Hematopoietic multipotent progenitor cell treated with erythropoietin and hydrocortisone succinate and interleukin-3 and kit ligand, for 6 days (in vitro differentiated cells): ENCODE measurements at places on chromosomes 5 and 9.

- no peak for DNase-seq
Observed at GRCh38 chr5:75482482-75482881, 28.9 kb downstream of the CERT1 start.

- no peak for DNase-seq
Observed at GRCh38 chr5:163548649-163549048, 43.2 kb downstream of the MAT2B start.

- DNase-seq: no peak
Observed at GRCh38 chr5:57937025-57937424, 454.4 kb upstream of the ACTBL2 start.

DNA sequence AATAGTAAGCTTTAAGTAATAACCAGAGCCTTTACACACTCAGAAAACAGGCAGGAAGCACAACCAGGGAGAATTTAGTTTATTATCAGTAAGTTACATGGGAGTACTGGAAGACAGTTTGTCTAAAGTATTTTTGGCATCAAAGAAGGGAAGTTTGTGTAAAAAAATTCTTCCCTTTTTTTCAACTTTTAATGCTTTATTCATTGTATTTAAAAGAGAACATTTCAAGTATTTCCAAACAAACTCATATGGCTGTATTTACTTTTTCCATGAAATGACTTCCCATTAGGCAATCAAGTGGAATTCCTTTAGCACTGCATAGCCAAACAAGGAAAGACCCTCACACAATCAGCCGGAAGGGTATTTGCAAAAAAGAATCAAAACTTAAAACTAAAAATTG, 26.7 kb downstream of the RNF145 start:
- DNase-seq: no peak

DNA sequence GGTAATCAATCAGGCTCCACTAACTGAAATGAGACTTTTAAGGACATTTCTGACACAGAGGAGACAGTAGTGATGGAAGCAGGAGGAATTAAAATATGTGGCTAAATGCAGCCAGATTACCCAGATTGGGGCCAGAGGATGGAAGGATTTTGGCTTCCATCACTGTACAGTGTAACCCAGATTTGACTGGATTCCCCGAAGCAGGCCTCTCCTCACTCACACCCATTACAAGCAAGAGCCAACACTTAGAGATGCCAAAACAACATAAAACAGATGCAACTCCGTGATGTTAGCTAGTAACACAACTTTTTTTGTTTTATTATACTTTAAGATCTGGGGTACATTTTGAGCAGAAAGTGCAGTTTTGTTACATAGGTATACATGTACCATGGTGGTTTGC, 17.6 kb downstream of the TEK start:
- DNase-seq: no peak

GRCh38 chr9:69485466-69485865, 160.5 kb downstream of the ENTREP1 start:
- DNase-seq: no peak

GRCh38 chr5:126640866-126641265, 40.1 kb downstream of the PHAX start:
- DNase-seq: peak; percentile 18

- DNase-seq: no peak
Observed at GRCh38 chr9:133950629-133951111, 41.5 kb downstream of the VAV2 start.

DNA sequence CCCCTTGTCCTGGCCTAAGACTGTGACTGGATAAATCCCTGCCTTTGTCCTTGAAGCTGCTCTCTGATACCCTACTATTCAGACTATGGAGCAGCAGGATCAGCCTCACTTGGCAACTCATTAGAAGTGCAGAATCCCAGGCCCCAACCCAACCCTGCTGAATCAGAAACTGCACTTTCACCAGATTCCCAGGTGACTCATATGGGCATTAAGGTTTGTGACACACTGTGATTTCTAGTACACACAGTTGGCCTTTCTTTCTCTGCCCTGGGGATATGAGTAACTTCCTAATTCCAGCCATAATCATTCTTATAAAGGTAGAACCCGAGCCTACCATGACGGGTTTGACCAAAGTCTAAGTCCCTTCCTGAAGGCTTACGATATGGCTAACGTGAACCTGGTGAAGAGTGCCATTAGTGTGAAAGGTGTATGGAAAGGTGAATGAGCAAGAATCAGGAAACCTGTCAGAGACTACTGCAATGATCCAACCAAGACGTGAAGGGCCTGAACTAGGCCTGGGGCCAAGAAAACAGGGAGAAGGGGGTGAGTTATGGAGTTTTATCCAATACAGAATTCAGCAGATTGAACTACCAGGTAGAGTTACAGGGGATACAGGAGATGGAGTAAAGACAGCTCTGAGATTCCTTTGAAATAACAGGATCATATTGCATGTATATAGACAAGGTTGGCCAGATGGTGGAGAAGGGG, 533.0 kb downstream of the BNC2 start:
- DNase-seq: no peak

GRCh38 chr9:2178034-2178734, 163.0 kb downstream of the SMARCA2 start:
- no peak for DNase-seq

GRCh38 chr9:93378276-93378675, 73.2 kb upstream of the FAM120A start:
- no peak for DNase-seq

DNA sequence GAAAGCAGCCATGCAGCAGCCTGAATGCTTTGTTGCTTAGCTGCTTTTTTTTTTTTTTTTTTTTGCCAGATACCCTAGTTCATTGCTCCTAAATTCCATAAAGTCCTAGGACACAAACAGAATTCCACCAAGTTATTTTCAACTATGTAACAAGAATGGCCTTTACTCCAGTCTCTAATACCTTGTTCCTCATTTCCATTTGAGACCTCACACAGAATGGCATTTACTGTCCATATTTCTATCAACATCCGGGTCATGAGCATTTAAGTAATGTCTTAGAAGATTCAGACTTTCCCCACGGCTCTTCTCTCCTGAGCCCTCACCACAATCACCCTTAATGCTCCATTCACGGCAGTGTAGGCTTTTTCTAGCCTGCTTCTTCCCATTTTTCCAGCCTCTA, 31.7 kb upstream of the FBXW11 start:
- DNase-seq: no peak

DNA sequence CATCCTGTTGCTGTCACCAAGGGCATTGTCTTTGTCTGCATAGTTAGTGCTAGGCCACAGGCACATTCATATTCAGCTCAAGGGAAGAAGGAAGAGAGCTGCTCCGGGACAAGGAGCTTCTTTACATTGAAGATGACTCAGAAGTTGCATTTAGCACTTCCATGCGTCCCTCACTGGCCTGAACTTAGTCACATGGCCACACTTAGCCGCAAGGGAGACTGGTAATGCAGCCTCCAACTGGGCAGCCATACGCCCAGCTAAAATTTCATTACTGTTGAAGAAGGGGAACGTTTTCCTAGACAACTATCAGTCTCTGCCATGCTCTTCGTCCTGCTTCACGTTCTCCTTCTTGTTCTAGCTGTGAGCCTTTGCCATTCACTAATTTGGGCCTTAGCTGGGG, 20.0 kb downstream of the ACTL7B start:
- DNase-seq: no peak

- peak; percentile 35 for DNase-seq
Observed at GRCh38 chr5:127011961-127012644, 18.3 kb downstream of the MARCHF3 start.

GRCh38 chr5:97172227-97172626, 10.8 kb downstream of the RIOK2 start:
- DNase-seq: no peak

DNA sequence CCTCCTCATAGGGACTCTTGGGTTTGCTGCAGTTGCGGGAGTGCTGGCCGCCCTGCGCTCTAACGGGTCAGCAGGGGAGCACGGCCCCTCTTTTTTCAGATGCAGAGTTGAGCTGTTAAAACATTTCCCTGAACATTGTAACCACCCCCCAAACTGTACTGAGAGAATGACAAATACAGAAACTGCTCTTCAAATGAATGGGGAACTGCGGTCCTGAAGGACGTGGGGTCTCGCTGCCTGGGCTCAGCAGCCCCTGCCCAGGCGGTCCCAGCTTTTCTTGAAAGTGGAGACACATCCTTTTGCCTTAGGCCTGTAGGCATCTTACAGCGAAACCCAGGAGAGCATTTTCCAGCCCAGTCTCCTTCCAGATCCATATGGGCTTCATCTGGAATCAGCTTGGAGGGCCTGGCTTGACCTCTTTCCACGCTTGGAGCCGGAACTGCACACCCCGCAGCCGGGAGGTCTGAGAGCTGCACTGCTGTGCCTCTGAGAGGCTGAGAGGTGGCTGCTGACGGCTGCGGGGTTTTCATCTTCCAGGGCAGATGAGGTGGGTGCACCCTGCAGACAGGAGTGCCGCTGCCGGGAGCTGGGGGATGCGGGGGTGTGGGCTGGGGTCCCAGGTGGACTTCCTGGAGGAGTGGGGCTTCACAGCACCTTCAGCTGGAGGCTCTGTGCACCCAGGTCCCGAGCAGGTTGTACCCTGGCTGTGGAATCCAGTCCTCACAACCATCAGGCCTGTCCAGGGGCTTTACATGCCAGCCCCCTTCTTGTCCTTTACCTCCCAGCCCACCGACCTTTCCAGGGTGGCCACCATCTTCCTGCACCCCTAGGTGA, 1.2 kb upstream of the AGPAT2 start:
- DNase-seq: no peak

- no peak for DNase-seq
Observed at GRCh38 chr9:109246533-109246932, 74.3 kb downstream of the EPB41L4B start.

GRCh38 chr9:110588296-110588695, 8.8 kb upstream of the SVEP1 start:
- DNase-seq: no peak

GRCh38 chr9:135680056-135680455, 16.9 kb downstream of the LCN9 start:
- DNase-seq: no peak

DNA sequence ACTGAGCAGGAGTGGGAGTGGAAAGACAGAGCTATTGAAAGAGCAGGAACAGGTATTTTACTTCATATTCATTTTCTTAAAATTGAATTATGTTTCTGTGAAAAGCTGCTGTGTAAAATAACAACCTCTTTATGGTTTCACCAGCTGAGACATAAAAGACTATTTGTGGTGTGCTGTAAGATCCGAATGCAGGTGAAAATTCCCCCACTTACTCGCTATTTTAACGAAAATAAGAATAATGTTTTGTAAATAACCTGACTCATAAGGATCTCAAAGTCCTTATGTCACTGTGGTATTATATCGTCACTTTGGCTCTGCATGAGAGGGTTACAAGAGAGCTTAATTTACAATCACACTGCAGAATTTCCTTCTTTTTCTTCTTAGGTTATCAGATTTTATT, 65.3 kb upstream of the NFIB start:
- no peak for DNase-seq

DNA sequence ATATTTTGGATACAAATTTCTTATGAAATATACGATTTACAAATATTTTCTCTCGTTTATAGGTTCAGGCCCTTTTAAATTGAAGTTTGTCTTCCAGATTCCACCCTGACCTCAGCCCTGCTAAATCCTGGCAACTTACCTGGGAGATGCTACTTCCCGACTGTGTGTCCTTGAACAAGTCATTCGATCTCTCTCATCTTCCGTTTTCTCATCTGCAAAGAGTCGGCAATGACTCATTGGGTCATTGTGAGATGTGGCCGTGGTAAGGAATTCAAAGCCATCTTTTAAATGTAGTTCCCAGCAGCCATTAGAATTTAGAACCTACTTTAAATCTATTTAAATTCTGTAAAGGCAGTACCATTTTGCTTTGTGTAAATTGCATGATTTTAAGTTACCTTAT, 72.5 kb downstream of the LHX2 start:
- no peak for DNase-seq

DNA sequence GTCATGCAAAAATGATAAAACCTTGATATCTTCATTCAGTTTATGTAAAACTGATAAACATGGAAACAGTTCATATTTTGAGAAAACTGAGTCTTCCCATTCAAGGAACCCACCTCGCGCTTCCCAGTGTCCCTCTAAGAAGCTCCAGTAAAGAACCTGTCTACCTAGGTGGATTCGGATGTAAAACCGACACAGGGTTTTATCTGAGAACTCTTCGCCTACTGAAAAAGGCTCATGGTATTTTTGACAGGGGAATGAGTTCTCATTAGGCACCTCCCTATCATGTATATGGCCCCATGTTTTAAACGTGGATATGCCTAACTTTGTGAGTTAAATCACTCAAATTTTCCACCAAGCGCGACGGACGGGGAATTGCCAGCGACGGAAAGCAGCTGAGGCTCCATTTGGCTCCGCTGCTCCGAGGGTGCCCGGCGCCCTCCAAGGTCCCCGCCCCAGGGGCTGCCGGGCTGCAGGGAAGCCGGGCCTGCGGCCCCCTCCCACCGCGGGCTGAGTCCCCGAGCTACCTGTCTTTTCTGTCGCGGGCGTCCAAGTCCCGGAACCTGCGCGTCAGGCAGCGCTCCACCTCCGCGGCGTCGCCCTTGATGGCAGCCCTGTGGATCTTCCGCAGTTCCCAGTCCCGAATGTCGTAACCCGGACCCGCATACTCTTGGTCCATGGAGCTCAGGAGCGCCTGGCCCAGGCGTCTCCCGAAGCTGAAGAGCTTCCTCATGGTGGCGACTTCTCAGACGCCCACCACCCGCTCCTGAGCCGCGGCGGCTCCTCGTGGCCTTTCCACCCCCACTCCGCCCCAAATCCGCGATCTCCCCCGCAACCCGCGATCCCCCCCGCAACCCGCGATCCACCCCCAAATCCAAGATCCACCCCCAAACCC, 594 bp downstream of the ANKRD18A start:
- DNase-seq: no peak

- no peak for DNase-seq
Observed at GRCh38 chr9:98866435-98867102, 59.1 kb downstream of the GALNT12 start.

DNA sequence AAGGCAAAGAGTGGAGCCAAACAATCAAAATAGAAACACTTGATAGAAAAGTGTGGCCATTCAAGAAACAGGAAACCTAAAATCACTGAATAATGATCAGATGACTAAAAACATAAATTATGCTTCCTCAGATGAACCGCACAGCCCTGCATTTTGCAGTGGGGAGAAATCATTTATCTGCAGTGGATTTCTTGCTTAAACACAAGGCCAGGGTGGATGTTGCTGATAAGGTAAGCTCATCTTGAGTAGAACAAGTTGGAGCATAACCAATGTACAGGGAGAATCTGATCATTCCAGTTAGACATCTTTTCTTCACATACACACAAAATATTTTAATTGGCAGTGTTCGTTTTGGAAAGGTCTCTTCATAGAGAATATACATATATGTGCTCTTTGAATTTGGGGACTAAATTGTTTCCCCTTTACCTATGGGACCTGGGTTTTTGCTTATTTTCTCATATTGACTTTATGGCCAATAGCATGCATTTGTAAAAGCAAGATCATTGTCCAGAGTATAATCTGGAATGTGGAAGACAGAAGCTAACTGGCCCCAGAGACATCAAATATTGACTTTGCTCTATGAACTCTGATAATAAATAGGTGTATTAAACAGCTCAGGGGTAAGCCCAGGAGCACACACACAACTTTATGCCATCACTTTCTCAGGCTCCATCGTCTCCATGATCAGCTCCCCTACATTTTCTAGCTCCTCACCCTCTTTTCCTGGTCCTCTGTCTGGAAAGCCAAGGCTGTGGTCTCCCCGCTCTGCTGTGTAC, 9.1 kb downstream of the ANKDD1B start:
- DNase-seq: peak; percentile 55

GRCh38 chr5:102590467-102590866, 91.7 kb upstream of the SLCO6A1 start:
- DNase-seq: no peak
